ENCODE measurements at places on chromosomes 6 and 20.
A peak's percentile ranks its signal among the peaks of the same experiment; 100 is the strongest.

DNA sequence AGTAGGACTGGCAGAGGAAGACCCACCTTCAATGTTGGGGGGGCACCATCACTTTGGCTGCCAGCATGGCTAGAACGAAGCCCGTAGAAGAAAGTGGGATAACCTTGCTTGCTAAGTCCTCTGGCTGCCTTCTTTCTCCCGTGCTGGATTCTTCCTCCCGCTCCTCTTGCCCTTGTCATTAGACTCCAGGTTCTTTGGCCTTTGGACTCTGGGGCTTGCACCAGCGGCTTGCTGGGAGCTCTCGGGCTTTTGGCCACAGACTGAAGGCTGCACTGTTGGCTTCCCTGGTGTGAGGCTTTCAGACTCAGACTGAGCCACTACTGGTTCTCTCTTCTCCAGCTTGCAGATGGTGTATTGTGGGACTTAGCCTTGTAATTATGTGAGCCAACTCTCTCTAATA lies 28.2 kb downstream of the GSTA2 start:
- no peak for DNase-seq

DNA sequence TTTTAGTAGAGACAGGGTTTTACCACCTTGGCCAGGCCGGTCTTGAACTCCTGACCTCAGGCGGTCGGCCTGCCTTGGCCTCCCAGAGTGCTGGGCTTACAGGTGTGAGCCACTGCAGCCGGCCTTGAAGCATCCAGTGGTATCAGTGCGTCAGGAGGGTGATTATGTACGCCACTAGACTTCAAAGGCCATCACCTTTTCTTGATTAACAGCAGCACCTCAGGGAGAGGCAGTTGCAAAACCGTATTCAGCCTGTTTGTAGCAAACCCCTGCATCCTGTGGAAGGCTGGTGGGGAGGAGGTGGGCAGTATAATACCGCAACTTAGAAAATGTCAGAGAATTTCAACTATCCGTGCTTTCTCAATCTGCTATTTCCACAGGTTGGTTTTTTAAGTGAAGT lies 27.3 kb upstream of the SHLD1 start:
- no peak for DNase-seq

DNA sequence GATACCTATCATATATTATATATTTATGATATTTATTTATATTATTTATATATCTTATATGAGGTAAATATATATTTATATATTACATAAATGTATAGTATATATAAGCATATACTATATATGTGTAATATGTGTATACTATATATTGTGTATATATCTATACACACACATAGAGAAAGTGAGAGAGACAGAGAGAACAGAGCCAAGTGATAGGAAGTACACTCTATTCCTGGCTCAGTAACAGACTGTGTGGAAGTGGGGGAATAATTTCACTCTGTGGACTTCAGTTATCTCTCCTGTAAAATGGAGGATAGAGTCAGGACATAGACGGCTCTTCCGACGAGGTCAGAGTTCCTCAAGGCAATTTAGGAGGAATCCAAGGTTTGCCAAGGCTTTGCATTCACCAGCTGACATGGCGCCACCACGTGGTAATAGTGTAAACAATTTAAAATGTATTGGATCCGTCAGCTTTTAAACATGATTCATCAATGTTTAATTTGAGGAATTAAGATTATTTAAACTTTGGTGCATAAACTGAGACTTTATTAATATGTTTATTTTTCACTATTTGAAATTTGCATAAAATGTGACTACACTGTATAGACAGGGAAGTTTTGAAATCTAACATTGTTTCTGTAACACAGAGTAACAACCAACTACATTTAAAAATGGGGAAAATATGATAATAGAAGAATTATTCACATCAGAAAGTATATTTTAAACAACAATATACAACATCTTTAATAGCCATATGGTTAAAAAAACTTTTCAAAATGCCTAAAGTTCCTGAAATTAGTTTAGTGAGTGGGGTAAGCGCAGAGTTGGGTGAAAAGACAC lies 75.4 kb upstream of the TMEM244 start:
- DNase-seq, result peak; percentile 75

DNA sequence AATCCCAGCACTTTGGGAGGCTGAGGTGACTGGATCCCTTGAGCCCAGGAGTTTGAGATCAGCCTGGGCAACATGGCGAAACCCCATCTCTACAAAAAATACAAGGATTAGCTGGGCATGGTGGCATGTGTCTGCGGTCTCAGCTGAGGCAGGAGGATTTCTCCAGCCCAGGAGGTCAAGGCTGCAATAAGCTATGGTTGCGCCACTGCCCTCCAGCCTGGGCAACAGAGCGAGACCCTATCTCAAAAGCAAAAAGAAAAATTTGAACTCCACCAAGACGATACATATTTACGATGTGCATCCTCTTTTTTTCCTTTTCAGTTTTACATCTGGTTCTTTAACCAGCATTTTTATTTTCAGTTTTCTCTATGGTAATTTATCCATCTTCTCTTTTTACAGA lies 162.1 kb downstream of the JARID2 start:
- no peak for DNase-seq

DNA sequence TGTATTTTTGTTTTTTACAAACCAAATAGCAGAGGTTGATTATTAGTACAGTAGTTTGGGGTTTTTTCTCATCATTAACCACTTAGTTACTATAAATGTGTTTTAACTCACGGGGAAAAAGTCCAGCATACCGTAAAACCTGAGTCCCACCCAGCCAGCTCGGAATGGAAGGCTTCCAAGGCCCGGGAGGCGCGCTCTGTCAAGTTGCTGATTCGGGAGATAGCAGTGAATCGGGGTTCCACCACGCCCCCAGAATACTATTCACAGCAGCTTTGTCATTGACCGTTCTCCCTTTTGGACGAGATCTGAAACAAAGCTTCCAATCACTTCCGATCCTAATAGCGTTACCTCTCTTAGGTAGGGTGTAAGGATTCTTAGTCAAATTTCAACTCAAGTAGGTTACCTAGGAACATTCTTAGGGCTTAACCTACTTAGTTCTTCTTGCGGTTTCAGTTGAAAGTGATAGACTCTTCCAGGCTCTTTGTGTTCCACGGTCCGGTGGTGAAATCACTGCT lies 232.8 kb upstream of the QKI start:
- DNase-seq, result no peak

- DNase-seq, result no peak
These were observed 59.6 kb upstream of the ZFP64 start for GRCh38 chr20:52251136-52251700.

DNA sequence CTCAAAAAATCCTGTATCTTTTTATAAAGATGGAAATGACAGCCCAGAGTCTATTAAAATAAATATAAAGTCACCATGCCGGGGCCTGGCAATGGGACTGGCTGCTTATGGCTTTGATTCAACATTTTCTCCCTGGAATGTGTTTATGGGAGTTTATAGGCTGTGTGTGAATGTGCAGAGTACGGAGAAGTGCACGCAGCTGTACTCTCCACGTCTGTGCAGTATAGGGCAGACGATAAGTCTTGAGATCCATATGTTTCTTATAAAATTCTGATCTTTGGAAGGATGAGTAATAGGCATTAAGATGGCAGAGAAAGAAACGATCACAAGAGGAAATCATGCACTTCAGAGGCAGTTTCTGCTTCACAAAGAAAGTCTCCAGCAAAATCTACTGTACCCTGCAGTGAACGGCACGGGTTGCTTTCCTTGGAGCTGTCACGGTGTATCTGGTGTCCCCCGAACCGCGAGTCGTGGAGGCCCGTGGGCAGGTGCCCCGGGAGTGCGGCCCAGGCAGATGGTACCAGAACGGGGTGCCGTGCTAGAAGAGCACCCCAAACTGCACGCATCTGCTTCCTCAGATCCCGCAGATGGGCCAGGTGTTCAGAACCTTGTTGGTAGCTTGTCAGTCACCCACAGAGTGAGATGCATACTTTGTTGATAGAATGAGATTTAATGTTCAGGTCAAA lies 382.5 kb downstream of the TAF4 start:
- DNase-seq, result peak; percentile 37

GRCh38 chr6:160992061-160992979 lies 751 bp downstream of the MAP3K4 start:
- no peak for DNase-seq

GRCh38 chr20:62818592-62819493 lies 2.0 kb downstream of the COL9A3 start:
- peak; percentile 82 for DNase-seq

DNA sequence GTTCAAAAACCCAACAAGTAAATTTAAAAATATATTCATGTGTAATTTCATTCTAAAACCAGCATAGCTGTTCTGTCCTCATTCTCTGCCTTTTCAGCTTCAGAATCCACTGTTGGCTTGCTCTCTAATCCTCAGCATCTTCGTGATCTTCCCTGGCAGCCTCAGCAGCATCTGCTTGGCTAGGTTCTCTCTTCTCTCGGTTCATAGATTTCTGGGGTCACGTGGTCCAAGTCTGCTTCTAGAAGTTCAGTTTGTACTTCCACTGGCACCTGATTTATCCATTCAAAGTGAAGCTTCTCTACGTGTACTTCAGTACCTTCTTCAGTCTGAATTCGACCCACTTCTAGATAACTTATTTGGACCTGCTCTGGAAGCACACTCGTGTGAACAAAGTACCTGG lies 245.7 kb downstream of the EPM2A start:
- no peak for DNase-seq

DNA sequence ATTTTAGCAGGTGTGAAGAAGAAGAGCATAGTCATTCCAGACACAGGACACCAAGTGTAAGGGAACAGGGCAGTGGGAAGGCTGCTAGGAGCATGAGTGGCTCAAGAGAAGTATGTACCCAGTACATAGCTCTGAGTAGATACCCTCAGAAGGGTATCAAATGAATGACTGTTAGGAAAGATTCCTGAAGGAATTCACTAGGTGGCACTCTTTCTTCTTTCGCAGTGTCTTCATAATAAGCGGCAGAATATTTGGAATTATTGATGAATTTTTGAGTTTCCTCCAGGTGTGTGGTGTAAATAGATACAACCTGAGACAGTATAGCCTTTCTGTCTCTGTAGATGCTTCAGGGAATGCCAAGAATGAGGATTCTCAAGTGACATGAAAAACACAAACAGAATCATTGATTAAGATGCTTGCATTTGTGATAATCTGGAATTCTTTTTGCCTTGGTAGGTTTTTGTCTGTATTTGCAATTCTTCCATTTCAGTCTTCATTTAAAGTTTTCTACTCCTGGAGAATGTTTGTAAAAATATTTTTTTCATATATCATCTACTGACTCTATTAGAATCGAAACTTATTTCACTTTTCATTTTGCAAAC lies 264.3 kb upstream of the RIMS1 start:
- DNase-seq, result no peak

GRCh38 chr6:137846772-137847313 lies 20.2 kb upstream of the TNFAIP3 start:
- DNase-seq, result peak; percentile 84

DNA sequence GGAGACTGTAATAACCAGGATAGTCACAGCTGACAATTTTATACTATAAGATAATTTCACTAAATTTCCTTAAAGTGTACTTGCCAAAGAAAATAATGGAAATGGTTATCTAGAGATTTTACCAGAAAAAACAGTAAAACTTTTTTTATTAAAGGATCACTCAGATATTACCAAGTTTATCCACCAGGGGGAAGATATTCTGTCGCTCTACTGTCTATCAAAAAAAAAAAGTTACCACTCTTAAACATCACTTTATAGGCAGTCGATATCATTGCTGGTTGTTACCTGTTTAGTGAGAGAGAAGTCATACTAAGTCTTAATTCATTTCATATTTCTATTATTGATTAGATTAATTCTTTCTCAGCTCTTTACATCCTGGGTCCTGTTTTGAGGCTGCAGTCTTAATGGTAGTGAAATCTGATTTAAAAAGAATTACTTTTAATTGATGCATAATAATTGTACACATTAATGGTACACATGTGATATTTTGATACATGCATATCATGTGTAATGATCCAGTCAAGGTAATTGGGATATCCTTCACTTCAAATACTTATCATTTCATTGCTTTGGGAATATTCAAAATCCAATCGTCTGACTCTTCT lies 18.9 kb downstream of the L3MBTL3 start:
- no peak for DNase-seq

GRCh38 chr6:42152024-42152423 lies 9.6 kb upstream of the C6orf132 start:
- no peak for DNase-seq

- no peak for DNase-seq
These were observed 242.7 kb downstream of the SOX4 start for GRCh38 chr6:21836277-21836676.

- DNase-seq, result peak; percentile 78
These were observed 91.3 kb upstream of the SHLD1 start for GRCh38 chr20:5658912-5659345.

- DNase-seq, result no peak
These were observed 1.2 kb downstream of the NOX3 start for GRCh38 chr6:155454471-155454870.

DNA sequence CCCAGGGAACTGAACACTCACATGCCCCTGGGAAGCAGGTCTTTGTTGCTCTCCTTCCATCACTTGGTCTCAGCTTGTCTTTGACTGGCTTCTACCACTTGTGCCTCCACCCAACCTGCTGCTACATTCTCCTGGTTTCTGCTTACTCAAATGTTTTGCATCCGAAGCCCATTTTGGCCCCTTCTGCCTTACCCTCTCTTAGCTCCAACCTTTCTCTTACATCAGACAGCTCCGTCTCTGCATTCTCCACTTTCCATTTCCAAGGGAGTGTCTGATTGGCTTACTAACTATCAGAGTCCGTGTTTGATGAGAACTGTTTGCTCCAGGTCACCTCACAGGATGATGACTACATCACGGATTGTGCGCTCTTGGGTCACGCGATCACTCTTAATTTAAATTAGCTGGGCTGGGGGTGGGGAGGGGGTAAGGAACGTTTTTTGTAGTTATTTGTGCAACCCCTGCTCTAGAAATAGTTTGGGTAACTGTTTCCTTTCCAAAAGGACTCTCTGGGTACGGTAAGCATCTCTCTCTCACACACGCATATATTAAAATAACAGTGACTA lies 844 bp upstream of the ABRACL start:
- DNase-seq, result no peak

DNA sequence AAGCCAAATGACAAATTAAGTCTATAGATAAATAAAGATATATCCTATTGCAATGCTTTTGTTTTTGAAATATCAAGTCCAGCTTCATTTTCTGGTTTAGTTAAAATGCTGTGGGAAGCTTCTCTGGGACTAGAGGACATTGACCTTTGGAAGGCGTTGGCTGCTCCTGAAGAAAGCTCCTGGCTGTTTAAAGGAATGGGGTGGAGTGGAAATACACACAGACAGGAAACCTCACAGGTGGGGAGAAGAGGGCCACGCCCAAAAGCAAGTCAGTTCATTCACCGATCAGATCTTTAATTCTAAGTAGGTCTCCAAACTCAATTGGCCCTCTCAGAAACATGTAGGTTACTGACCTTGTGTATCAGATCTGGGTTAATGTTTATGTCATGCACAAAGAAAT lies 59.6 kb downstream of the SPTLC3 start:
- DNase-seq, result no peak

- no peak for DNase-seq
These were observed 55.4 kb downstream of the PSMG4 start for GRCh38 chr6:3314176-3314575.
